GM10248 (cell line): ENCODE measurements at places on chromosomes 5 and 9.

DNA sequence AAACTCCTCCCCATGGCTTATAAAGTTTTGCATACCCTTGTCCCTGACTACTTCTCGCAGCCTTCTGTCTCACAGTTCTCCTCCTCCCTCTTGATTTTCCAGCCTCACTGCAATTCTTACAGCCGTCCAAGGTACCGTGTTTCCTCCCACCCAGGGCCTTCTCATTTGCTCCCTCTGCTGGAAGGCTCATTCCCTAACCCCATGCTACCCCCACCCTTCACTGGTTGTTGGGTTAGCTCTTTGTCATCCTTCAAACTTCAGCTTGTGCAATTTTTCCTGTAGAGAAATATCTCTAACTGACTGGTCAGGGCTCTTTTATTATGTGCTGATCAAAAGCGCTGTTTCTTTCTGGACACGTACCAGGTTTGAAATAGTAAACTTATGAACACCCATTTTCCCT is 329.2 kb downstream of the EBF1 start:
- DNase-seq: peak; percentile 8

- DNase-seq: no peak
Measured at GRCh38 chr9:137007816-137008270, 11.5 kb upstream of the CLIC3 start.

DNA sequence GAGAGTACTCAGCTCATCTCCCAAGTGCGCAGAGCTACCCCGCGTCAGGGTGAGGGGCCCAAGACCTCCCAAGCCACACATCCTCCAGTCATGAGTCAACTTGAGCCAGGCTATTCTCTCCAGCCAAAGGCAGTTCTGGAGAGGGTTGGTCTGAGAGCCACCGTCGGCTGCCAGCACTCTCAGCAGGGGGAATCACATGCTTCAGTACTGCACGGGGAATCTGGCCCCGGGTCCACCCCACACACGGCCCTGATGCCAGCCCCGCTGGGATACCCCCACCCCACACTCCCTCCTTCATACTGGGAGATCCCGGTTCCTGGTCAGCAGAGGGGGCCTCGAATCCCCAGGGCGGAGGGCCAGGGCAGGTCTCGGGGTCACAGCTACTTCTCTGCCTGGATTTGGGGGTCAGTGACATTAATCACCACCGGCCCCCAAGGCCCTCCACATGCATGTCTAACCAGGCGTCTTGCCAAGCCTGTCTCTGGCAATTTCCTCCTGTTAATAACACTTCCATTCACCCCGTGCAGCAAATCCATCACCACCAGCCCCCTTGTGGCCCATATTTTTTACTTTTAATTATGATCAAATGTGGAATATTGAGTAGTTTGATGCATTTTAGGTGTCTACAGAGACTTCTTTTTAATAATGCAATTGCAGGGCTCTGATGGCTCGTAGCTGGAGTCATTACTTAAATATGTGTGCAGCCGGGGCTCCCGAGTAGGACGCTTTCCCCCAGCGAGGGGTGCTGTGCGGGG is 102.9 kb upstream of the PPP1R26 start:
- no peak for DNase-seq

DNA sequence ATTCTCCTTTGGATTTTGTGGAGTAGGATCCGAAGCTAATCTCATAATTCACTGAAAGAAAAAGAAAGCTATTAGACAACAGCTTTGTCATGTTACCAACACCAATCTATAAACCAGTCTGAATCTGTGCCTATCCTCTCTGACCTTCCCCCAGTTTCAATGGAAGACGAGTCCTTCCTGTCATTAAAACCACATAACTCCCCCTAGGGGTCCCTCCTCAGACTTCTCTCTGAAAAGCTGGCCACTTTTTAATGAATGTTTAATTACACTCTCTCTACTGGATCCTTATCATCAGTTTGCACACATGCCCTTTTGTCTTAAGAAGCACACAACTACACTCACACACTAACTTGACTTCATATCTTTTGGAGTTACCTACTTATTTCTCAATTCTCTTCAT is 98.0 kb upstream of the TSLP start:
- no peak for DNase-seq

GRCh38 chr9:99732715-99733114 is 89.0 kb upstream of the NR4A3 start:
- DNase-seq: no peak

- no peak for DNase-seq
Measured at GRCh38 chr9:90815183-90815943, 13.7 kb downstream of the SYK start.

DNA sequence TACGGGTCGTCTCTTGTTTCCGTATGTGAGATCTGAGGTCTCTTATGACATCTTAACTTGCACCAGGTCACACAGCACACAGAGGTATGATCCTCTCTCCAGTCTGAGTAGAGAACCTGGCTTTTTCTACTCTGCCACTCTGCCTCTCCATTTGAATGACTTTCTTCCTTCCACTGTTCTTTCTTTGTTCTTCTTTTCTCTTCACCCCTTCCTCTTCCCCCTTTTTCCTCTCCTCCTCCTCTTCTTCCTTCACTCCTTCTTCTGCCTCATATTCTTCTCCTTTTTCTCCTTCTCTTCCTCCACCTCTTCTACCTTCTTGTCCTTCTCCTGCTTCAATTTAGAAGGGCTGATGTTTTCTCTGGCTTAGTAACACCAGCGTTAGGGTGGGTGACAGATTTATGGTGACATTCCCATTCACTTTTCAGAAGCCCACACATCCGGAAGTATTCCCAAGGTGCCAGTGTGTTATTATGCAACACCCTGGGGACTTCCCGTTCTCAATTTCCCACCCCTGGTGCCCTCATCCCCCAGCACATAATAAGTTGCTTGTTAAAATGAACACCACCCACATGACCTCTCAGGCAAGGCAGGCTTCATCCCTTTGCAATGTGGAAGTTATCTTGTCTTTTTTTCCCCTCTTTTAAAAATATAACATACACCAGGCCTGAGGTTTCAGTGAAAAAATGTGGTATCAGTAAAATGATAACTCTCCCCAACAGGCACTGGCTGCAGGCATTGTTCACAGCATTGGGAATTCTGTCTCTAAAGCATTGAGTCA is 122.0 kb downstream of the PAPPA start:
- no peak for DNase-seq

GRCh38 chr5:60843936-60844905 is at the start of gene ELOVL7:
ELOVL7 (minus strand) TSS chr5:60844269; CDS start chr5:60787397, 56,872 bp downstream.
- DNase-seq: peak; percentile 83

GRCh38 chr5:159440235-159440634 is 109.9 kb upstream of the IL12B start:
- peak; percentile 43 for DNase-seq

- no peak for DNase-seq
Measured at GRCh38 chr5:96952974-96953730, 17.3 kb downstream of the LNPEP start.

GRCh38 chr5:169657127-169657526 is 20.1 kb downstream of the DOCK2 start:
- peak; percentile 34 for DNase-seq

GRCh38 chr5:125302577-125302976 is 556.1 kb upstream of the ZNF608 start:
- DNase-seq: no peak

DNA sequence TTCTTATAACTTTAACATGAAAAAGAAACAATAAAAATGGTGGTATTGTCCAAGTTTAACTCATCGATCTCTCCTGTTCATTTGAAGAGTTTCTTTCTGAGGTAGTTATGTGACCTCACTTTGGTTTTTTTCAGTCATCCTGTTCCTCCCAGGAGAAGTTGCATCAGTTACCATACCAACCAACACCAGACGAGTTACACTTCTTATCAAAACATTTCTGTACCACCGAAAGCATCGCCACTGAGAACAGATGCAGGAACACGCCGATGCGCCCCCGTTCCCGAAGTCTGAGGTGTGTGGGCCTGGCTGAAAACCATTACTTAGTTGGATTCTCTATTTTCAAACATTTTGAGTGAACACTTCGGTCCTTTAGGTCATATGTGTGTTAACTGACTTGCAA is 96.3 kb downstream of the CD180 start:
- no peak for DNase-seq

GRCh38 chr5:176810081-176810597 is at the start of gene UNC5A:
UNC5A (plus strand) TSS chr5:176810559; CDS start chr5:176810751, 192 bp downstream.
- peak; percentile 57 for DNase-seq

GRCh38 chr5:58156361-58156760 is 303.5 kb downstream of the PLK2 start:
- DNase-seq: no peak

GRCh38 chr5:170749911-170750431 is 33.6 kb upstream of the GABRP start:
- no peak for DNase-seq

DNA sequence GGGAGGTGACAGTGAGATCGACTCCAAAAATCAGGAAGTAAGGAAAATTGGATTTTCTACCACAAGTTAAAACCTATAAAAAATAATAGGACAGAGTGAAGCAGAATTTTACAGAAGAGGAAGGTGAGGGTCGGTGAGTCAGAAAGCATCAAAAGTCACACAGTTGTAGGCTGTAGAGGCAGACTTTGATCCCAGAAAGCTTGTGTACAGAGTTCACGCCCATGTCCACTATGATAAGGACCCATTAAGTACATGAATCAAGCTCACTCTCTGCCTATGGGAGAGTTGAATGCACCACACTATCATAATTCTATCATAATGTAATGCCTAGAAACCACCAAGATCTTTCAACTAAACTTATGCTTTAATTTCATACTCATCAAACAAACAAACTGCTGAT is 291.2 kb downstream of the PRELID2 start:
- no peak for DNase-seq

DNA sequence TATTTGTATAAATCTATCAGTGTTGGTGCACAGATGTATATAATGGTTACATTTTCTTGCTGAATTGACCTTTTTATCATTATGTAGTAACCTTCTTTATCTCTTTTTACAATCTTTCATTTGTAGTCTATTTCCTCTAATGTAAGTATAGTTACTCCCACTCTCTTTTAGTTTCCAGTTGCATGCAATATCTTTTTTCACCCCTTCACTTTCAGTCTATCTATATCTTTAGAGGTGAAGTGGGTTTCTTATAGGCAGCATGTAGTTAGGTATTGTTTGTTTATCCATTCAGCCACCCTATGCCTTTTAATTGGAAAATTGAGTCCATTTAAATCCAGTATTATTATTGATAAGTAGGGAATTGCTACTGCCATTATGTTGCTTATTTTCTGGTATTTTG is 6.1 kb upstream of the EMB start:
- DNase-seq: no peak

DNA sequence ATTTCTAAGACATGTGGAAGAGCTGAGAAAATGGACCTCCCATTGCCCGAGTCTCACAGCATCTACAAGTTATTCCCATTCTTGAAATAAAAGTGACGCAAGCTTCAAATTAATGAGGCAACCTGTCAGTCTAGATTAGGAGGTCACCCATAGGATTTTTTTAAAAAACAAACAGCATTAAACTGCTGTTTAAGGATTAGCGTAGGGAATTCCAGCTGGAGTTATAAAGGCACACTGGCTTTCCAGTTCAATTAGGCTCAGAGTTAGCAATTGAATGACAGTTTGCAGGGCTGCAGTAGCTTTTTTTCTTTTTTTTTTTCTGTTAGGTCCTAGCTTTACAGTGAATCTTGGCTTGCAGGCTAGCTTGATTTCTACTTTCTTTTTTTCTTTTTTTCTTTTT is 16.2 kb downstream of the PRKACG start:
- no peak for DNase-seq
